Hematopoietic multipotent progenitor cell treated with erythropoietin and hydrocortisone succinate and interleukin-3 and kit ligand, for 8 days (in vitro differentiated cells): ENCODE measurements at places on chromosomes 7 and 10.

GRCh38 chr10:127418536-127419168 is 130.5 kb upstream of the NPS start:
- DNase-seq, result no peak

DNA sequence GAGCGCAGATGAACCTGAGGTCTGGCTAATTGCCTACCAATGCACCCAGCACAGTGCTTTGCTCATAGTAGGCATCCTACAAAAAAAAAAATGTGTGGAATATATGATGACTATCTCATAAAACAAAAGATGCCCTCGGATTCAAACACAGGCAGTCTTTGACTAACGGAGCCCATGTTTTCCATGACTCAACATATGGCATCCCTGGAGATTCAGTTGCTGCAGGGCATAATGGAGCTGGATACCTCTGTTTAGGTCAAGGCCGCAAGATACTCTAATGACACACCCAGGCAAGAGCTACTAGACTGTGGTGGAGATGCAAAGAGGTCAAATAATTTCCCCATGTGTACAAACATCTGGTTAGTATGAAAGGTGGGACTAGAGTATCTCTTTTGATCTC is 16.3 kb downstream of the CUBN start:
- no peak for DNase-seq

- no peak for DNase-seq
Observed at GRCh38 chr7:129779602-129780256, 168.2 kb downstream of the NRF1 start.

DNA sequence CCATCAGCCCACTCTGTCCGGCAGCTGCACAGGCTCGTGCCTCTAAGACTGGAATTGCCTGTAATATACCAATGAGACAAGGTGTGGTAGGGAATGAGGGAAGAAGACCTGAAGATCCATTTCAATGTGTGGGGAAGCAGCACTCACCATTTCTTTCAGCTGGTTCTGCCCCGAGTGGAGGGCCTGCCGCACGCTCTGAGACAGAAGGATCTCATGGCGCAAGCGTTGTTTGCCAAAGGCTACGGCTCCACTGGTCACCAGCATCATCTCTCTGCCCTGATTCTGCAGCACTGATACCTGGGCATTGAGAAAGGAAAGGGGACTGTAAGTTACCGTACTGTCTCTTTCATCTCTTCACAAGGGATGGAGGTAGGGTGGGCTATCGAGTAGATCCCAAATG is 19.4 kb downstream of the ALDH18A1 start:
- no peak for DNase-seq

DNA sequence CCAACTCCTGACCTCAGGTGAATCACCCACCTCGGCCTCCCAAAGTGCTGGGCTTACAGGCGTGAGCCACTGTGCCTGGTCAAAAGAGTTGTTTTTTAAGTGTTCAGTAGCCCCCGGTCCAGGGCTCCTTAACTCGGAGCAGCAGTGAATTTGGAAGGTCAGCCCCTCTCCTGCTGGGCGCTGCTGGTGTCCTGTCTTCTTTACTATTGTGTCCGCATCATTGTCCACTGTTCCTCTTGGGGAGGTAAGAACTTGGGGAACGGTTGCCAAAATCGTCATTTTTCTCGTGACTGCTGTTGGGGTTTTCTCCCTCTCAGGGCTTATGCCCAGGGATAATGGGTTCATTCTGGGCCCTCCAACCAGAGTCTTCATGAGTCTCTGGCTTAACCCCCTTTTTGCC is 46.7 kb downstream of the CAMK1D start:
- no peak for DNase-seq

GRCh38 chr10:116720668-116721546 is 21.5 kb downstream of the HSPA12A start:
- DNase-seq, result no peak

DNA sequence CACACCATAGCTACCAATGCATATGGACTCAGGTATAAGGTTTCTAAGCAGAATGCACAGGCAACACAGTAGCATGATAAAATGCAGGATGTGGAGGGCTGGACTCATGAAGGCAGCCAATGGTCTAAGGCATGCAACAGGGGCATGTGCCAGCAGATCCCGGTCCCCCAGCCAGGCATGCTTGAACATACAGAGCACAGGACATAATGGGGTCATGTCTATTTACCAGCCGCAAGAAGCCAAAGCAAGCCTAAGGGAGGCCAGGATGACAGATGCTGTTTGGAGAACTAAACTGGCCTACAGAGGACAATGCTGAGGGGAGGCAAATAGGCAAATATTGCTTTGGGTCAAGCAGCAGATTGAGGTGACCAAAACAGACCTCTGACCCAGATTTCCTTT is 60.0 kb upstream of the PDLIM1 start:
- DNase-seq, result no peak

GRCh38 chr7:16712916-16713315 is 40.6 kb upstream of the TSPAN13 start:
- DNase-seq, result no peak

DNA sequence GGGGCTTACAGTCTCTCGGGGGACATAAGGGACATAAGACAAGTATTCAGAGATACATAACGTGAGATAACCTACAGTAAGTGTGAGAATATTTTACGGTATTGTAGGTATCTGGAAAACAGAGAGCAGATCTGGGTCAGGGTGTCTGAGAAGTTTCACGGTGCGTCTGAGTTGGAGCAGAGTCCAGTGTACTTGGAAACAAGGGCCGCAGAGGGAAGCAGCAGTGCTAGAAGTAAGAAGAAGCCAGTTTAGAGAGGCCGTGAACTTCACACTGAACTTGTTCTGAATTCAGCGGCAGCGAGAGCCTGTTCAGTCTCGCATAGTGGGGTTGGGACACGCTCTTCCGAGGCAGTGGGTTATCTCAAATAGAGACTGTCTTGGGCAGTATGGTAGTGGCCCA is 85.5 kb downstream of the TAF3 start:
- no peak for DNase-seq

DNA sequence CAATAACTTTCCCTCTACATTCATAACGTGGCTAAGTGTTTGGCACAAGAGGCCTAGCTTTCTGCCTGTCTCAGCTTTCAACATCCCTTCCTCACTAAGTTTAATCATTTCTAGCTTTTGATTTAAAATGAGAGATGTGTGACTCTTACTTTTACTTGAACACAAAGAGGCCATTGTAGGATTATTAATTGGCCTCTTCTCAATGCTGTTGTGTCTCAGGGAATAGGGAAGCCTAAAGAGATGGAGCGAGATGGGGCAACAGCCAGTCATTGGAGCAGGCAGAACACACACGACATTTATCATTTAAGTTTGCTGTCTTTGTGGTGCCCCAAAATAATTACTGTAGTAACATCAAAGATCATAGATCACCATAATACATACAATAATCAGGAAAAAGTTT is 167.1 kb upstream of the TRIM24 start:
- no peak for DNase-seq

- DNase-seq, result no peak
Observed at GRCh38 chr7:135481598-135481979, 28.3 kb downstream of the CNOT4 start.

- DNase-seq, result no peak
Observed at GRCh38 chr7:73314271-73314670, 5.6 kb upstream of the NSUN5 start.
